ENCODE measurements at places on chromosomes 4 and X.

GRCh38 chr4:153211986-153212728 is 7.9 kb downstream of the TRIM2 start:
- no peak for DNase-seq

- no peak for DNase-seq
Observed at GRCh38 chrX:20229155-20229554, 37.6 kb downstream of the RPS6KA3 start.

- peak; percentile 30 for DNase-seq
Observed at GRCh38 chr4:18020671-18021469, 685 bp downstream of the LCORL start.

DNA sequence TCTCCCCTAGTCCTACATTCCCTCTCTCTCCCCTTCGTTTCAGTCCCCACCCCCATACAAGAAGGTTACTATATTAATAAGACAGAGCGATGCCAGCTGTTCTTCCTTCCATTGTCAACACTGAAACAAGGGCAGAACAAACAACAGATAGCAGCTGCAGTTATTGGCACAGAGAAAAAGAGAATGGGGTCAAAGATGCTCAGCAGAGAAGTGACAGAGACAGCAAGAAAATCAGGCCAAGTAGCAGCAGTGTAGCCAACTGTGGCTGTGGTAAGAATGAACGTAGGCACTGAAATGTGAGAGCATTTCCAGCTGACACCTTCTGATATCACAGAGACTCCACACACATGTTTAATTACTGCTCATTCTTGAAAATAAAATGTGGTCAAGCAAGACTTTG is 641.8 kb downstream of the FSTL5 start:
- no peak for DNase-seq

DNA sequence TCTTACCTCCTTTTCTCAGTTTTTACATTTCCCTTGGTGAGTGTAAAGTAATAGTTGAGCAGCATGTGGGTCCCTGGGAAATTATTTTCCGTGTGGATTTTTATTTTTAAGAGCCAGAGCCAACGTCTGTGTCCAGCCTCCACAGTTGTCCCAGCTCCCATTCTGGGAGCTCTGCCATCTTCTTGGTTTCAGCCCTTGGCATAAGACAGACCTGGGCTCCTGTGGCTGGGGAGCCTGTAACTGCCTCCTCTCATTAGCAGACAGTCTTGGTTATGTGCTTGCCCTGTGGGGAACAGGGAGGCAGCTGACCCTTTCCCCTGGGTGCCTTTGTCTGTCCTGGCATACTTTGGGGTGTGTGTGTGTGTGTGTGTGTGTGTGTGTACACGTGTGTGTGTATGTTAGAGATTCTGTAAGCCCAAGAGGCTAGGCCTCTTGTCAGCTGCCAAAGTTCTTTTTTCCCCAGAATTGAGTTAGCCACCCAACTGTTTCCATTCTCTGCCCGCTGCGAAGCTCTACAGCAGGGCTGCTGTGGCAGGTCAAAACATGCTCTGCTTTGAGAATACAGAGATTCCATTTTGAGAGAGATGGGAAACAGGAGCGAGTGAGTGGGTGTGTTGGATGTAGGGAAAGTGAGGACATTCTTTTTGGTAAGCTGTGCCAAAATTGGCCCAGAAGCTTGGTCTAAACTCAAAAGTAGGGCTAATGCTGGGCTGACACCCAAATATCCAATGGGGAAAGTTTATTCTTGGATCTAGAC is 140.7 kb downstream of the TMEM164 start:
- no peak for DNase-seq

All from stimulated activated CD4-positive, alpha-beta T cell treated with anti-CD3 and anti-CD28 coated beads, Interleukin-4, amount 100 ng/mL, for 4 hours (primary cell).